COLO829 (cell line): ENCODE measurements at places on chromosomes 12 and 14.

DNA sequence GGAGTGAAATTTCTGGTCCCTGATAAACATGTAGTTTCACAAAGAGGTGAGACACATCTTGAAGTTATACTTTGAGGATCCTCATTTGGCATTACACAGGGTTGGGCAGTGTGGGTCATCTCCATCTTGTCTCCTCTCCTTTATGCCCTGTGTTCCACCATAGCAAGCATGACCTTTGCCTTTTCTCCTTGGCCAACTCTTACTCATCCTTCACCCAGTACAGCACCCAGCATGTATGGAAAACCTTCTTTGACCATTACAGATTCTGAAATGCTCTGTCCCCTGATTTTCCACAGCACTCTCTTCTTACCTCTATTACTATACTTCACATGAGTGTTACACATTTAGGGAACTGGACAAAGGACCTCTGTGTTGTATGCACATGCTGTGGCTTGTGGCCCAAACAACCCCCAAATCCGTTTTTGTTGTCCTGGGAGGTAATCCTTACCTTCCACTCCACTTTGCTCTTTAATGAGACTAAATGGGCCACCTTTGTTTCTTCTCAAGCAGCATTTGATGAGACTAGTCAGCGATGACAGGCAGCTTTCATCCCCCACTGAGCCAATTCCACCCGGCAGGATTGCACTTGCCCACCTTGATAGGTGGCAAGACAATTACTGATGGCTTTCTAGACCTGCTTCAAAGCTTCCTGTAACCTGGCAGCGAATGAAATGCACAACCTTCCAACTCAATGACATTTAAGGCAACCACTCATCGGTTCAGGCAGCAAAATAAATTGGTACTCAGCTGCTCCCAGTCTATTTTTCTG lies 163.5 kb downstream of the MON2 start:
- no peak for DNase-seq

GRCh38 chr14:76936483-76936882 lies 92.0 kb downstream of the IRF2BPL start:
- no peak for DNase-seq

- no peak for DNase-seq
Measured at GRCh38 chr14:100384819-100385813, 62.0 kb downstream of the SLC25A47 start.

DNA sequence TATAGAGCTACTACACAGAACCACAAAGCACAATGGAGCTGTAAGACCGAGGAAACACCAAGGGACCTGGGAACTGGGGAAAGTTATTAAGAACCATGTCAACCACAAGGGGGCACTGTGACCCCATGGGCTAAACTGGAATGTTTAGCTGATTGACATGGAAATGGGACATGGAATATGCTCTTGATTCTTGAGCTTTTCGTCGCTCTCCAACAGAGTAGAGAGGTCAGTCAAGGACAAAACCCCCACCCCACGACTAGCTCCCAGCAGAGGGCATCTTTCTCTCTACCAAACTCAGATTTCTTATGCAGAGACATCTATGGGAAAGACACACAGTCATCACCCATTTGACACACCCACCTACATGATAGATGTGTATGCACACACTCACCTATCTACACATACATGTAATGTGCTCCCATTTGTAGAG lies 10.1 kb downstream of the NDRG2 start:
- DNase-seq: peak; percentile 87

GRCh38 chr12:96886998-96887677 lies 19.9 kb upstream of the NEDD1 start:
- no peak for DNase-seq

- DNase-seq: no peak
Measured at GRCh38 chr14:63277591-63278183, 41.0 kb downstream of the GPHB5 start.

DNA sequence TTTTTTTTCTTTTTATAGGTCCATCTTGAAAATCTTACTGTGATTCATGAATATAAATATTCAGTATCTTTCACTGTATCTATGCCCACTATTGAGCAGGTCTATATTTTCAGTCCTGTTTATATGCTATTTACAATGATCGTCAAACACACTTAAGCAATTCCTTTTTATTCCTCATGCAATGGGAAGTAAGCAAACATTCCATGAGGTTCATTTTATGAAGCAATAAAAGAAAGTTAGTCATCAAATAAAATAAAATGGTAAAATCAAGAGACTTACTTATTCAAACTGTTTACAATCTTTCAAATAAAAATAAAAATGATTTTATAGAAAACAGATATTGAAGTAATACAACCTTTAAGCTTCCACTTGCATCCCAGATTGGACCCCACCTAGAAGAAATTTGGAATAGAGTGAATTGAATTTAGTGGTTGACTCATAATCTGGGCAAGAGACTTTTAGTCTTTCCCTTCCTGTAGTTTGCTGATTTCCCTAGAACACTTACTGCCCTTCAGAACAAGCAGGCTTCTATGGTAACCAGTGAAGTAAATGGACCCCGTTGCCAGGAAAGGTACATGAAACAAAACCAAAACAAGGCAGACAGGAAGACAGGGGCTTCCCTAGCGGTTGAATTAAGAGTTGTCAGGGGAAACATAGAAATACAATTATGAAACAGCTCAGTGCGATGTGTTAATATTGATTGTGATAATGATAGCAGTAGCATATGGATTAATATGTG lies 241.0 kb upstream of the ATP2B1 start:
- peak; percentile 45 for DNase-seq

- no peak for DNase-seq
Measured at GRCh38 chr14:52741865-52742264, 11.9 kb downstream of the STYX start.
